Memory B cell (primary cell): ENCODE measurements at places on chromosomes 3 and 15.
A peak's percentile ranks its signal among the peaks of the same experiment; 100 is the strongest.

GRCh38 chr3:12810961-12811360 is 14.5 kb downstream of the CAND2 start:
- no peak for DNase-seq

GRCh38 chr3:141373232-141373631 is 4.9 kb downstream of the ZBTB38 start:
- DNase-seq: no peak

DNA sequence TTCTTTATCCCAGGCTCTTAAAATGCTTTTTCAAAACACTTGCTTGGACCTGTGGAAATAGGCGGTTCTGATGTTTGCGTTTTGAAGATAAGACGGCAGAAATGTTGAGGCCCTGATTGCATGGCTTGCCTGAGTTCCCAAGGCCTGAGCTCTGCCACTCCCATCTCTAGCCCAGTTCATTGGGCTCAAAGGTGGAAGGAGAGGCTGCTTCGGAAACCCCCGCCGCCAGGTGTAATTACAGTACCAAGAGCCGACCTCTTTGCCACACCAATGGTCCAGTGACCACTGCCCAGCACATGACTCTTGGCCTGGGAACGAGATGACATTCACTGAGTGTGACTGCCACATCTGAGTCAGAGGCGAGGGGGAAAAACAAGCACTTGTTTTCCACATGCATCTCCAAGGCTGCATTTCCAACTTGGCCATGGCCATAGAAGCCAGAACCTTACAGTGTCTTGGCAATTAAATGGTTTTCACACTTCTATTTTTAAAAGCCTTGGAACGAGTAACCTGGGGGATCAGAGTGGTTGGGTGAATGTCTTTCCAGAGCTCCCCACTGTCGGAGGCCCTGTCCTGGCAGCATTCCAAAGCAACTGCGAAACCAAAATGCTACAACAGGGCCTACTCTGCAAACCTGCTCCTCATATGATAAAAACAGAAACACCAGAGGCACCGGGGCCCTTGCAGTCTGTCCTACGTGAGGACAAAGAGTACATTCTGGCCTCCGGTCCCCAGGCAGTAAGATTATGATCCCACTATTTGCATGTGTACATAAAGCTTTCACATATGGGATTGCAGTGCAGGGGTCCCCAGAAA is 63.8 kb upstream of the CGNL1 start:
- no peak for DNase-seq

GRCh38 chr15:31300981-31301672 is 25.5 kb upstream of the KLF13 start:
- peak; percentile 10 for DNase-seq

GRCh38 chr3:126514161-126514560 is 3.4 kb downstream of the UROC1 start:
- DNase-seq: no peak

DNA sequence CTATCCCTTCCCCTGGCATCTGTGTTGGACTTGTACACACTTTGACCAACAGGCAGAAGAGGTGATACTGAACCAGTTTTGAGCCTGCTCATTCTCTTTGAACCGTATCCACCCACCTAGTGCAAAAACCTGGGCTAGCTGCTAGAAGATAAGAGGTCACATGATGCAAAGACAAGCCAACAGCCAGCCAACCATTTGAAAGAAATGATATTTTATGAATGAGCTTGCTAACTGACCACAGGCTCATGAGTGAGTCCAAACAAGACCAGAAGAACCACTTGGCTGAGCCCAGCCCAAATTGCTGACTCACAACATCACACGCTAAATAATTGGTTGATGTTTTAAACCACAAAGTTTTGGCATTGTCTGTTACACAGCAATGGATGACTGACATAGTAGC is 74.0 kb upstream of the CTNNB1 start:
- no peak for DNase-seq

DNA sequence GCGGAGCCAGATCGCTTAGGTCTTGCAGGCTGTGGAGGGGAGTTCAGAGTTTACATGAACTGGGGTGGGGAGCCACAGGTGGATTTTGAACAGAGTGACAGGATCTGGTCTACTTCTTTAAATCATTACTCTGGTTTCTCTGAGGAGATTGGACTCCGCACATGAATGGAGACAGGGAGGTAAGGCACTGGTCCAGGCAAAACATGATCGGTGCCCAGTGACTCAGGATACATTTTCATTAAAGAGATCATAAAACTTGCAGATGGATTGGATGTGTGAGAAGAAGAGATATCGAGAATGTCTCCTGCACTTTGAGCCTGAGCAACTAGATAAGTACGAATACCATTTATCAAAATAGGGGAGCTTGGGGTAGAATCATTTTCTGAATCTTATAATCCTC is 61.8 kb upstream of the CMSS1 start:
- no peak for DNase-seq

- no peak for DNase-seq
Measured at GRCh38 chr15:59873644-59874272, 130.4 kb upstream of the FOXB1 start.

- DNase-seq: no peak
Measured at GRCh38 chr15:40016224-40016865, 22.6 kb downstream of the SRP14 start.

GRCh38 chr15:56034514-56034913 is 41.1 kb upstream of the NEDD4 start:
- no peak for DNase-seq

DNA sequence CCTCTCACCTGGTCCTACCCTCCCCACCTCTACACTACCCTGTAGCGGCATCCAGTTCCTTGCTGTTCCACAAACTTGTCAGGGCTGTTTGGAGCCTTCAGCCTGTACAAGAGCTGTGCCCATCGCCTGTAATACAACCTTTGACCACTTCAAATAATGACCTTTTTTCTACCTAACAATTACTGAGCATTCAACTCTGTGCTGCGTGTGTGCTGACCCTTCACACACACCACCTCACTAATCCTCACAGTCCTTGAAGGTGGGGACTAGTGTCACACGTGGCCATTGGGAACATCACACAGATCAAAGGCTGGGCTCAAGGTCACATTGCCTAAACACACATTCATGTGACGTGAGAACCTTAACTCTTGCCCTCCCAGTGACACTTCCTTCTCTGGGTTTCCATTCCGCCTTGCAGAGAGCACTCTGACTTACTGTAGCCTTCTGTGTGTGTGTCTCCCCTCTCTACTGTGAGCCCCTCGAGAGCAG is 3.1 kb downstream of the C3orf20 start:
- DNase-seq: no peak

- no peak for DNase-seq
Measured at GRCh38 chr3:112128843-112129727, 4.0 kb downstream of the GCSAM start.

DNA sequence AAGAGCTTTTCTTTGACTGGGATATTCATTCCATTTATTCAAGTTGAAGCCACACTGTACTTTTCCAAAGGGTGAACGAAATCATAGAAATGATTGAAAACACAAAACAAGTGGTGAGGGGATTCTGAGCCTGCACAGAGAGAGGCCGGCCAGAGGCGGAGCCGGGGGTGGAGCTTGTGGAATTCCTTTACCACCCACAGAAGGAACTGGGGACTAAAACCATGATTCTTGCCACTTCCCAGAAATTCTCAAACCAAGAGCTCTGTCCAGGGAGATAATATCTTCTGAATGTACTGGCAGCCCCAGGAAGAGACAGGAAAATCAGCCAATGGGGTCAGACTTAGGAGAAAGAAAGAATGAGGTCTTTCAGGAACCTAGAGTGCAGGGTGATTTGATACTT is 20.8 kb downstream of the FBN1 start:
- DNase-seq: no peak

DNA sequence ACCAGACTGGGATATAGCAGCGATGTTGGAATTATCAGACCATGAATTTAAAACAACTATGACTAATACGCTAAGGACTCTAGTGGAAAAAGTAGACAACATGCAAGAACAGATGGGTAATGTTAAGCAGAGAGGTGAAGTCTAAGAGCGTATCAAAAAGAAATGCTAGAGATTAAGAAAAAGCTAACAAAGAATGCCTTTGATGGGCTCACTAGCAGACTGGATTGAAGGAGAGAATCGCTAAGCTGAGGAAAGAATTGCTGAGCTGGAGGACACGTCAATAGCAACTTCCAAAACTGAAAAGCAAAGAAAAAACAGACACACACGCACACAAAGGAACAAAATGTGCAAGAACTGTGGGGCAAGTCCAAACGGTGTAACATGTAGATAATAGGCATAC is 20.0 kb upstream of the CMTM6 start:
- DNase-seq: no peak

DNA sequence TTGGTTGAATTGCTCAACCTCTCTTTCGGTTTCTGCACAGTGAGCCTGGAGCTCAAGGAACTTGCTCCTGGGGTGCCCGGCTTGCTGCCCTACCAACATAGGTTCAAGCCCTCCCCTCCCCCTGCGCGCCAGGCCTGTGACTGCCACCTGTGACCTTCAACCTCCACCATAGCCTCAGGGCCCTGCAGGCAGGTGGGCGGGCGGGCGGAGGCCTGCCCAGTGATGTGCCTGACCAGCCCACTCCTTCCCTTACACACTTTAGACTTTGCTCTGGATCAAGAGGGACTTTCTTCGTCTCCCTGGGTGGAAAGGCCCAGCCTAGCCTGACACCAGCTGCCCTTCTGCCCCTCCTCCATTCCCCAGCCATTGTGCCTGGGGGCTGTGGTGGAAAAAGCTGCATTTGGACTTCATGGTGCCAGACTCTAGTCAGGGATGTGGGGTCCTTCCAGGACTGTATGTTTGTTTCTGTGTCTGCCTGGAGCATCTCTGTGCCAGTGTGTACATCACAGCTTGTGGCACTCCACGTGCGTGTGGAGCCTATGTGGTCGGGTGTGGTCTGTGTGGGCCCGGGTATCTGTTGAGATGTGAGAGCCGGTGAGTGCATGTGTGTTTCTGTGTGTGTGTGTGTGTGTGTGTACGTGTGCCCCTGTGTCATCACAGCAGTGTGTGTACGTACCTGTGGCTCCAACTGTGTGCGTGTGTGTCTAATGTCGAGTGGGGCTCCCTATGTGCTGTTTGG is 9.5 kb downstream of the PRKCD start:
- peak; percentile 25 for DNase-seq

- no peak for DNase-seq
Measured at GRCh38 chr15:51801391-51801835, 28.0 kb upstream of the TMOD3 start.

GRCh38 chr15:96353930-96354730 is 23.6 kb downstream of the NR2F2 start:
- DNase-seq: no peak

GRCh38 chr3:127101411-127102187 is 91.3 kb upstream of the PRR23E start:
- no peak for DNase-seq

- DNase-seq: no peak
Measured at GRCh38 chr3:149790268-149790667, 2.1 kb downstream of the ANKUB1 start.

GRCh38 chr15:69897471-69898237 is 200.1 kb downstream of the TLE3 start:
- DNase-seq: no peak

DNA sequence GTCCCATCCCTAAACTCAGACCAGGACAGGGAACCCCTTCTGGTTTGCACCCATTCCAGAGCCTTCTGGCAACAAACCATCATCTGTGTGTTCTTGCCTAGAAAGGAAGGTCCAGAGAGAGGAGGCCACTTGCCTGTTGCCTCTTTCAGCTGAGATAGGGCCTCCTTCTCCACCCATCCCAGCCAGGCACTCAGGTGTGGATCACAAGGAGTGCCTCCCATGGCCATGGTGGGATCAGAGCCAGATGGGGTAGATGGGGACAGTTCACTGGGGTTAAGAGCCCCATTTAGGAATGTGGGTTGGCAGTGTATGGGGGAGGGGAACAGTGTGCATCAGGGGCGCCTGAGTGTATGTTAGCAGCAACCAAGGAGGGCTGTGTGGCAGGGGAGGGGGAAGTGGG is 8.9 kb upstream of the CTDSPL start:
- no peak for DNase-seq

DNA sequence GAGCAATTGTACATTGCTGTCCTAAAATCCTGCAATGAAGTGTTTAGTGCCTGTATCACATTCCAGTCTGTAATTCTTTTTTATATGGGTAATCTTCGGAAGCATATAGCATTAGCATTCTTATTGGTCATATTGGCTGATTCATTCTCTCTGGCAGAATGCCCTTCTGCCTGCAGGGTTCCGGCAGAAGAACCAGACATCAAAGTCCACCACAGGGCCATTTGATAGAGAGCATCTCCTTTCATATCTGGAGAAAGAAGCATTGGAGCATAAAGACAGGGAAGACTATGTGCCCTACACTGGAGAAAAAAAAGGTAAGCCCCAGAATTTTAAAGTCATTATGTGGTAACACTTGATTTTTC is 39.6 kb downstream of the TMOD3 start:
- DNase-seq: no peak

- no peak for DNase-seq
Measured at GRCh38 chr3:115384381-115384780, 237.3 kb upstream of the ZBTB20 start.

DNA sequence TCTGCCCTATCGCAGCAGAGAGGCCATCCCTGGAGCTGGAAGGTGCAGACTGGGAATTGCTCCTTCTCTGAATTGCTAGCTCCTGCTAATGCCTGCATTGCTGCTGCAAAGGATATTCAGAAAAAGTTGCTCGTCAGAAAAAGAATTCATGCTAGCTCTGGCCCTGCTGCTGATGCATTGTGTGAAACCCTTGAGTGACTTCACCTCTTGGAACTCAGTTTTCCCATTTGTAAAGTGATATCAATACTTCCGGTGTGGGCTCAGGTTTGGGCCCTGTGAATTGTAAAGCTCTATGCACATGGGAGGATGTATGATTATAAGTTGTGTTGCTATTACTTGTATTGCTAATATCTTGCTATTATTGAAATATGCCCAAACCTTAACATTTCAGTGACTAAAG is 11.4 kb downstream of the SQOR start:
- no peak for DNase-seq

GRCh38 chr3:142000325-142000870 is 124.0 kb downstream of the ATP1B3 start:
- DNase-seq: no peak

GRCh38 chr15:47383102-47383501 is 334.2 kb upstream of the SEMA6D start:
- DNase-seq: no peak

DNA sequence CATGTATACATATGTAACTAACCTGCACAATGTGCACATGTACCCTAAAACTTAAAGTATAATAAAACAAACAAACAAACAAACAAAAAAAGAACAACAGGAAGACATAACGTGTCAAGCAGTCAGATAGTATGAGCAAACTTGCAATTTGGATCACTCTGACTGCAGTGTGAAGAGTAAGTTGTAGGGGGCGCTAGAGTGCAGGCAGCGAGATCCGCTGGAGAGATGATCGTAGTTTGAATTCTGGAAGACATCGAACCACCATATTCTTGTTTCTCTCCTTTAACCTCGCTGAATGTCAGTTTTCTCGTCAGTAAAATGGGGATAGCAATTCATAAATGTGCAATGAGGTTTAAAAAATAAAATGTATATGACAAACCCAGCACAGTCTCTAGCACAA is 165.2 kb upstream of the LMCD1 start:
- DNase-seq: no peak
